Bronchial epithelial cell (primary cell): ENCODE measurements at places on chromosomes 2 and 18. TPM values are rescaled to one million over a fixed set of nuclear protein-coding genes. Genes with fewer than 3 reads are reported as not detected.

CFAP210 gene
- not detected in 2 replicates for total RNA-seq

IL36A gene
- 6.3 and 11.5 TPM in 2 replicates for total RNA-seq

AMER3 gene
- under 0.01 TPM in 1 of 2 replicates, not detected in the other for total RNA-seq

PFN4 gene
- under 0.01 and 0.38 TPM in 2 replicates for total RNA-seq

TUBB8B gene
- total RNA-seq, result not detected in 2 replicates

PTPN2 gene
- total RNA-seq, result 47.9 and 50.1 TPM in 2 replicates

DCDC2C gene
- not detected in 2 replicates for total RNA-seq

SLC40A1 gene
- total RNA-seq, result 1.0 and 1.1 TPM in 2 replicates

G6PC2 gene
- not detected in 2 replicates for total RNA-seq

FTCDNL1 gene
- 0.53 and 1.0 TPM in 2 replicates for total RNA-seq
